Fibroblast of skin of back (primary cell): ENCODE measurements at places on chromosomes 12 and 14.
A peak's percentile ranks its signal among the peaks of the same experiment; 100 is the strongest.

- peak; percentile 88 for DNase-seq
These were observed 155.0 kb downstream of the NUAK1 start for GRCh38 chr12:105983622-105984320.

GRCh38 chr12:103353913-103354312, 141.9 kb downstream of the C12orf42 start:
- DNase-seq = no peak

- DNase-seq = peak; percentile 83
These were observed 26.3 kb upstream of the BCDIN3D start for GRCh38 chr12:49868952-49869815.

DNA sequence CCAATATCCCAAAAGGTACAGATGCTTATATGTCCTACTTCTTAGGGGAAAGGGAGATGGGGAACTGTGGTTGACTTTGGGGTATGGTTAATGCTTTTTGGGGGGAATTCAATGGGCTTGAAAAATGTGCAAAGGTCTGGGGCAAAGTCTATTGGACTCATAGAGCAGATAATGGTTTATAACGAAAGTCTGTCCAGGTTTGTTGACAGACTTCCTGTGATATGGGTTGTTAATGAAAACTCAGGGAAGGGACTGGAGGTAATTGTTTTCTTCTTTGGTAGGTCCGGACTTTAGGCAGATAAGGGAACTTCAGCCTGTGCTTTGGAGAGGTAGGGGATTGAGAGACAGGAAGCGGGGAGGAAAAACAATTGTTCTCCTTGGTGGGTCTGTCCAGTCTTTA, 46.2 kb upstream of the LTA4H start:
- no peak for DNase-seq

GRCh38 chr12:124336742-124337520, 42.0 kb downstream of the RFLNA start:
- DNase-seq = no peak

DNA sequence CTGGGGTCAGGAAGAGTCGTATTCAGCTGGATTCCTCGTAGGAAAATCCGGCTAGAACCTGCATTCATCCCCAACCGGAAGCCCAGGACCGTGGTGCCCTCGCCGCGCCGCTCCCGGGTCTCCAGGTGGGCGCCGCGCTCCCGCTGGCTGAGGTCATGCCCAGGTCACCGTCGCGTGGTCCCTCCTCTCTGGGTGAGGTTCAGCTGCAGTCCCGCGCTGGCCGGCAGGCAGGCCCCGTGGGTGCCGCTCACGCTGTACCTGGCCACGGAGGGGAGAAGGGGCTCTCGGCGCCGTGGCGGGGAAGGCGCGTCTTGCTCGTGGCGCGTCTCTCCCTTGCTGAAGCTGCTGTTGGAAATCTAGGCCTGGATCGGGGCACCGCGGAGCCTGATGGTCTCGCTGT, 44.5 kb downstream of the LRTM2 start:
- DNase-seq = no peak

GRCh38 chr12:116415408-116416108, 138.1 kb upstream of the MED13L start:
- no peak for DNase-seq

DNA sequence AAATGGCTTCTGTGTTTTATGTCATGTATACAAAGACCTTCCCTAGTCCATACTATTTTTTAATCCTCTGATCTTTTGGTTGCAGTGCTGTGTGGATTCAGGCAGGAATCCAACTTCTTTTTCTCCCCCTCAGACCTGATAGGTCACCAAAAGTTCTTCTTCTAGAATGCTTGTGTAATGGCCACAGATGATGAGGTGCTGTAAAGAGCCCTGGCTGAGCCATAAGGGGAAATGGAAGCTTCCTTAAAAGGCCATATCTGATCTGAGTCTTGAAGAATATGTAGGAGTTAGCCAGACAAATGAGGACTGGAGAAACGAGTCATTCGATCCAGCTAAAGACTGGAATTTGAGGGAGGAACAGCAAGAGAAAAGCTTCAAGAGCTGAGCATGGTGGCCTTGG, 353.9 kb downstream of the PCNX1 start:
- DNase-seq = peak; percentile 88
